ENCODE measurements at places on chromosomes 11 and 22. TPM values are rescaled to one million over a fixed set of nuclear protein-coding genes. Genes with fewer than 3 reads are reported as not detected.

- DNase-seq, result no peak
These were observed 29.7 kb downstream of the USH1C start for GRCh38 chr11:17514476-17514875.

- no peak for DNase-seq
These were observed 220.5 kb upstream of the TENM4 start for GRCh38 chr11:79661373-79661772.

GRCh38 chr11:68783216-68783821, 32.0 kb upstream of the TESMIN start:
- no peak for DNase-seq

DNA sequence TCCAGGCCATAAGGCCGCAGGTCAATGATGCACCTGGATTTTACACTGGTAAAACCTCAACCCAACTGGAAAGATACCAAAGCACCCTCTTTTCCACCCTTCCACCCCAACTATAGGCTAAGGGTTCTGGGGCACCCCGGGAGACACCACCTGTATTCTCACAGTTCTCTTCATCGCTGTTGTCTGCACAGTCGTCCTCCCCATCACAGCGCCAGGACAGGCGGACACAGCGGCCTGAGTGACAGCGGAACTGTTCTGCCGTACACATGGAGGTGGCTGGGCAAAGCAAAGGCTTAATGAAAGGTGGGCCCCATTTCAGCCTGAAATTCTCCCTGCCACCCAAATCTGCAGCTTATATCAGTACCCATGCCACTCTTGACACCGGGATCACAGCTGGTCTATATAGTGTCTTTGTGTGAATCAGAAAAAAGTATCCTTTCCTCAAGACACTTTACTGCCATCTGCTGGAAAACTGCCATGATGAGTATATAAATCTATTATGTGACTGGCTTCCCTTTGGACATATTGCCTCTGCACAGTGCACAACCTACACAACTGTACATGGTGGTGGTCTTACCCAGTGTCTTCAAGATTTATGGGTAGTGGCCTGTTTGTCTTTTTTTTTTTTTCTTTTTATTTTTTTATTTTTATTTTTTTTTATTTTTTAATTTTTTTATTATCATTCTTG, 21.5 kb downstream of the LRP4 start:
- DNase-seq, result no peak

- no peak for DNase-seq
These were observed 802.5 kb downstream of the DLG2 start for GRCh38 chr11:84824624-84825023.

- DNase-seq, result no peak
These were observed 97.0 kb downstream of the PKNOX2 start for GRCh38 chr11:125261588-125261987.

DNA sequence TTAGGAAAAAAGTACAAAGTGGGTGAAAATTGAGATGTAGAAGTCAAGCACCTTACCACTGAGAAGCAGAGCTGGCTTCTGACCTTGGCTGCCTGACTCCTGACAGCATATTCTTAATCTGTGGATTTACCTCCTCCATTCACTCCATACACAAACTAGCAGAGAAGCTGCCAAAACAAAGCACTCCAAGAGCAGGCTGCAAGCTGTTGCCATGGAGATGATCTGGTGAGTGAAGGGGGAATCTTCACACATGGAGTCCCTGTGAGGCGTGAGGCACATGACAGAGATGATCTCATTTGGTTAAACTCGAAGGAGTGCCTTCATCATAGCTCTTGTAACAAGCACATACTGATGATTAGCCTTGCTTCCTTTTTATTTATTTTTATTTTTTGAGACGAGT, 16.1 kb downstream of the COMMD9 start:
- DNase-seq, result no peak

DNA sequence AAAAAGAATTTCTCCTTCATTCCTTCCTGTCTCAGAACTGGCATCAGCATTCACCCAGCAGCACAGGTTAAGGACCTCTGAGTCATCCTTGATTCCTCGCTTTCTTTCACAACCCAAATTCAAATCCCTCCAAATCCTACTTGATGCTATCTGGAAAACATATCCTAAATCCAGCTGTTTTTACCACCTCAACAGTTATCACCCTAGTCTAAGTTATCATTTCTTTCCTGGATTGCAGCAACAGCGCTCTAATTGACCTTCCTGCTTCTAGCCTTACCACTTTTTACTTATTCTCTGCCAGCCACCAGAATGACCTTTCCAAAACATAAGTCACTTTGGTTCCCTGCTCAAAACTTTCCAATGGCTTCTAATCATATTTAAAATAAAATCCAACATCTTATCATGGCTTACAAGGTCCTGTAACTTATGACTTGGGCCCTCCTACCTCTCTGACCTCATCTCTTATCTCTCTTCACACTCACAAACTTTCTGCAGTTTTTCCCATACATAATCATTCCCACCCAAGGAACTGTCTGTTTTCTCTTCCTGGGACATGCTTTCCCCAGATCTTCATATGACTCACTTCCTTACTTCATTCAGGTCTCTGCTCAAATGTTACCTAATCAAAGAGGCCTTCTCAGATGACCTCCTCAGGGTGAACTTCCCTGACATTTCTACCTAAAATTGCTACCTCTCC, 119.4 kb downstream of the TTC28 start:
- DNase-seq, result no peak

DNA sequence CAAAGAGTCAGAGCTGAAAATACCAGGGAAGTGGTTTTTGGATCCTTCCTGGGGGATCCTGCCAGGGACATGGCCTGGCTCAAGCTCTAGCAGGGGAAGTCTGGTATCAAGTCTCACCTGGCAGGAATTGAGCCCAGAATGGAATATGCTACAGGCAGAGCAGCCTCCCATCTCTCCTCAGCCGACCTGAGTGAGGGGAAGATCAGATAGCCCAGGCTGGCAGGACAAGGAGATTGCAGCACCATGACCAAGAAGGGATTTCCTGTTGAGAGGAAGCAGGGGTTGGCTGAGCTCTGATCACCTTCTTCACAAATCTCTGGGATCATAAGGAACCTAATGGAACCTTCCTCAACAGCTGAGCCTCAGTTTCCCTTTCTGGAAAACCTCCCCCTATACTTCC, 13.0 kb downstream of the OAF start:
- DNase-seq, result no peak

DNA sequence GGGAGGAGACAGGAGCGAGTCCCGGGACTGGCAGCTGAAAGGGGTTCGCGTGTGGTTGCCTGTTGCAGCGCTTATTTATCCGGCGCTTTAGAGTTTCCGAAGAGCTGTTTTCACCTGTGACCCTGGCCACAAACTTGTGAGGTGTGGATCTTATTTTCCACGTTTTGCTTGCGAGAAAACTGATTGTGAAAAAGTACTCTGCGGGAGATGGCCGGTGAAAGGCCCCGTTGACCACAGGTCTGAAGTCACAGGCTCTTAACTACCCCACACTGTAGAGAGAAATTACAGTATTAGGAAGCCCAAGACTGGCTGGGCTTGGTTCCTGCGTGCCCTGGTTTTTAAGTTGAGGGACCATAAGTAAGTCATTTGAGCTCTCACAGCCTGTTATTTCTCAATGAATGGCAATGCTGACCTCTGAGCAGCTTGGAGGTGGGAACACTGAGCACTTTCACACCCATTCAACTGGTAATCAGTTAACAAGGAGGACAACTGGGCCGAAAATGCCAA, 379 bp upstream of the RAB38 start:
- no peak for DNase-seq

DNA sequence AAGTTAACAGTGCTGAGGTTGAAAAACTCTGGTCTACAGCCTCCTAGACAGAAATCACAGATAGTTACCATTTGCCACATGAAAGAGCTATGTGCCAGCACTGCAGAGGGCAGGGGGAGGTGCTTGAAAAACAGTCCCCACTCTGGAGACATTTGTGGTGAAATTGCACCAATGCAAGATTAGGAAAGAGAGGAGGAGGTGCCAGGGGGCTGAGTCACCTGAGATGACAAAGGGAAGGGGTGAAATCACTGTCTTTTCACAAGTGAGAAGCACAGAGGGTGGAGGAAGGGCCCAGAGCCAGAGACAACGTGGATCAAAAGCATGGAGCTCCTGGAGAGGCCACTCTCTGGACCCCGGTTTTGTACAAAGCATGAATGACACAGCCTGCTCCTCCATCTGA, 196.3 kb downstream of the BUD13 start:
- DNase-seq, result no peak

- no peak for DNase-seq
These were observed 846.0 kb downstream of the TBC1D22A start for GRCh38 chr22:47608421-47608820.

- peak; percentile 60 for DNase-seq
These were observed 70.8 kb upstream of the NARS2 start for GRCh38 chr11:78645226-78646202.

DNA sequence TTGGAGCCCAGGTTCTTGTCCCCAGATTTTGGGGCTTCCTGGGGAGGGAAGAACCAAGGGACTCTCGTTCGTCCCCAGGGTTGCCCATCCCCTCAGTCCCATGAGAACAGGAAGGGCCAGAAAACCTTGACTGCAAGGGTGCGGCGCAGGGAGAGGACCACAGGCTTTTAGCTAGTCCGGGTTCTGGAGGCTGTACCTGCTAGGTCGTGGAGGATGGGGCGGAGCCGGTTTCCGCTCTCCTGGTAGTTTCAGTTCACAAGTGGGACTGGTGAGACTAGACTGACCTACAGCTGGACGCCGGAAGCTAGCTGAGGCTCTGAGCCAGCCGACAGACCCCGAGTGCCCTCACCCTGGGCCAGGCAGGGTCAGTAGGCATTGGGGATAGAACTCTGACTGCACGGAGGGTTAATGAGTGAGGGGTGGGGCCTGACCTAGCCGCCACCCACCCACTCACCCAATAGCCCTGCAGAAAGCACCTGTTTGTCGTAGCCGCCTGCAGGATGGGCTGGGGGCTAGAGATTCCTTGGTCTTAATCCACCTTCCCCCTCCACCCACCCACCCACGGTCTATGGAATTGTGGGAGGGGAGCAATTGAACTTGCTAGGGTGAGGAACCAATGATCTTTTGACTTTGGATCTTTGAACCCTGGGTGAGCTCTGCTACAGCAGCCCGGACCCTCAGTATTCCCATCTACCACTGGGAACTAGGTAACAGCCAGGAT, 1.5 kb downstream of the MAFF start:
- no peak for DNase-seq

GRCh38 chr11:133660202-133660568, 127.9 kb upstream of the OPCML start:
- DNase-seq, result no peak

DNA sequence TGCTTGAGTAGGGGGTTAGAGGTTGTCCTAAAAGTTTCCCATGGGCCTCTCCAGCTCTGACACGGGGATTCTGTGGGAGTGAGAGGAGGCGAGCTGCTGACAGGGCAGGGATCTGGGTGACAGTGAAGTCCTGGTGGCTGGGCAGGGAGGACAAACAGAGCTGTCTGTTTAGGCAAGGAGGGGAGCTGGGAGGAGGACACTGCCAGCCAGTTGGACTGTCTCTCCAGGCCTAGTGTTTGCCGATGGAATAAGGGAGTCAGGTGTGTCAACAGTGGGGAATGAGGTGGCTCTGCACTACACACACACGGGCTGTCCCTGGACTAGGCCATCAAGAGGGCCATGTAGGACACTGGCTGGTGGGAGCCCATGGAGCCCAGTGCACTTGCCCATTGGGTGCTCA, 20.6 kb upstream of the SYT7 start:
- DNase-seq, result no peak

GRCh38 chr11:33769542-33769941, 4.8 kb downstream of the FBXO3 start:
- no peak for DNase-seq

- no peak for DNase-seq
These were observed 363.5 kb downstream of the BUD13 start for GRCh38 chr11:116409238-116409637.

DNA sequence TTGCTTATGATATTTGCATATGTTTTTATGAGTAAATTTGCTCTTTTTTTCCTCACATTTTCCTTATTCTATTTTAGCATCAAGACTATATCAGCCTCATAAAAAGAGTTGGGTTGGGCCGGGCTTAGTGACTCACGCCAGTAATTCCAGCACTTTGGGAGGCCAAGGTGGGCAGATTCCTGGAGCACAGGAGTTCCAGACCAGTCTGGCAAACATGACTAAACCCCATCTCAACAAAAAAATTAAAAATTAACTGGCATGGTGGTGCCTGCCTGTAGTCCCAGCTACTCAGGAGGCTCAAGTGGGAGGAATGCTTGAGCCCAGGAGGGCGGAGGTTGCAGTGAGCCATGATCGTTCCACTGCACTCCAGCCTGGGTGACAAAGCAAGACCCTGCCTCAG, 148.8 kb upstream of the ANO5 start:
- DNase-seq, result no peak

GRCh38 chr11:85709941-85710702, 24.1 kb upstream of the CCDC89 start:
- no peak for DNase-seq

DNA sequence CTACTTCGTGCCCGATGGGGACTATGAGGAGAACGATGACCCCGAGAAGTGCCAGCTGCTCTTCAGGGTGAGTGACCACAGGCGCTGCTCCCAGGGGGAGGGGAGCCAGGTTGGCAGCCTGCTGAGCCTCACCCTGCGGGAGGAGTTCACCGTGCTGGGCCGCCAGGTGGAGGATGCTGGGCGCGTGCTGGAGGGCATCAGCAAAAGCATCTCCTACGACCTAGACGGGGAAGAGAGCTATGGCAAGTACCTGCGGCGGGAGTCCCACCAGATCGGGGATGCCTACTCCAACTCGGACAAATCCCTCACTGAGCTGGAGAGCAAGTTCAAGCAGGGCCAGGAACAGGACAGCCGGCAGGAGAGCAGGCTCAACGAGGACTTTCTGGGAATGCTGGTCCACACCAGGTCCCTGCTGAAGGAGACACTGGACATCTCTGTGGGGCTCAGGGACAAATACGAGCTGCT, 751 bp downstream of the FIBIN start:
- no peak for DNase-seq

GRCh38 chr22:39092111-39092862, 4.8 kb upstream of the APOBEC3H start:
- no peak for DNase-seq

GRCh38 chr11:112448168-112448567, 187.5 kb upstream of the PLET1 start:
- no peak for DNase-seq

GRCh38 chr11:69828276-69828970, 9.2 kb upstream of the FGF3 start:
- DNase-seq, result no peak

DNA sequence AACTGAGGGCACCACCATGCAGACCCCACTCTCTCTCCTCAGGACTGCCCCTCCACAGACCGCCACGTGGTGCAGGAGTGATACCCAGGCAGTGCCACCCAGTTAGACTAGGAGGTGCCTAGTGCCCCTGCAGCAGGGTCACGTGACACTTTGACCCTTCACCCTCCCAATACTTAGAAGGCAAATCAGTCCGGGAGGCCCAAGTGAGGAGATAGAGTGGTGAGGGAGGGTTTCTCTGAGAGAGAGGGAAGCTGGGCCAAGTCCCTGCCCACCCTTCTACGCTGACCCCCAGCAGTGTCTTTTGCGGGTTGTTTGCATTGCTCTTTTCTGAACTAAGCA, 84.6 kb downstream of the BUD13 start:
- no peak for DNase-seq

PIWIL4 gene
- 4.4 TPM for polyA plus RNA-seq

TMEM25 gene
- polyA plus RNA-seq, result 28.4 TPM

FXYD6 gene
- polyA plus RNA-seq, result 99.6 TPM

ARL2 gene
- 74.5 TPM for polyA plus RNA-seq

TRIM66 gene
- 9.9 TPM for polyA plus RNA-seq
